ENCODE measurements at places on chromosomes 4 and X.

- DNase-seq = no peak
Observed at GRCh38 chr4:77215107-77215506, 58.1 kb downstream of the CCNG2 start.

- DNase-seq = peak; percentile 26
Observed at GRCh38 chr4:183832776-183833450, 72.2 kb upstream of the STOX2 start.

DNA sequence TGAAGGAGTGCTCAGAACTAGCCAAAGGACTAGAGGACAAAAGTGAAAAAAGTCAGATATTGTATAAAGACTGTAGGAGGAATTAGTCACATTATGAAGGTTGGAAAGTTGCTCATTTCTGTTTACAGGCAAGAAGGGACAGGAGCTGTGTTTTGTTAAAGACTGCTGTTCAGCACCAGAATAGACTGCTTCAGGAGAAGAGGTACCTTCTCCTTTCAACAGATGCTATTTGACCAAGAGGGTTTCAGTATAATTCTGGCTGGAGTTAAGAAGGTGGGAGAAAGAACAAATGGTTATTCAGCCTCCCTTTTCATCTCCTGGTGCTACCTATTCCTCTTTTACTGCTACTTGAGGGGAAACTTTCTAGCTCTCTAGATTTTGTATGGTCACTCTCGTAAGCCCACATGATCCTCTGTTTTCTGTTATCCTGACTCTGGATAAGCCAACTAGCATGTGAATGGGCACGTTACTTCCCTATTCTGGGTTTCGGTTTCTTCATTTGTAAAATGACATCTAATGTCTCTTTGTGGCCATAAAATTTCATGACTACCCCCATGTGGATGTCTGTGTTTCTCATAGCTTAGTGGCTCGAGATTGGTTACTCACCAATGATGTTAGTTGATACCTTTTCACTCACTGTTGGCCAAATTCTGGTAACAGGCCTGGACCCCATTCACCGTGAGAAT lies 68.9 kb downstream of the SH2D1A start:
- DNase-seq = no peak

GRCh38 chr4:88060431-88060830 lies 53.0 kb downstream of the PKD2 start:
- DNase-seq = no peak

GRCh38 chr4:168796362-168797106 lies 213.5 kb downstream of the CBR4 start:
- no peak for DNase-seq

Data from hematopoietic multipotent progenitor cell treated with erythropoietin and hydrocortisone succinate and interleukin-3 and kit ligand, for 6 days (in vitro differentiated cells).